ENCODE measurements at places on chromosomes 5 and 9. TPM values are rescaled to one million over a fixed set of nuclear protein-coding genes. Genes with fewer than 3 reads are reported as not detected.

The CTXN3 gene
- 2.8 TPM for total RNA-seq

- peaks cover 9% of the 10 kb centered on the region for H3K4me1 ChIP-seq
- no peak overlapping the region for H3K27ac ChIP-seq
- peaks cover 4% of the 10 kb centered on the region for H3K36me3 ChIP-seq
- no peaks in the 10 kb centered on the region for H3K27me3 ChIP-seq
Observed at GRCh38 chr5:149435015-149435376, 55.9 kb upstream of the IL17B start.

DNA sequence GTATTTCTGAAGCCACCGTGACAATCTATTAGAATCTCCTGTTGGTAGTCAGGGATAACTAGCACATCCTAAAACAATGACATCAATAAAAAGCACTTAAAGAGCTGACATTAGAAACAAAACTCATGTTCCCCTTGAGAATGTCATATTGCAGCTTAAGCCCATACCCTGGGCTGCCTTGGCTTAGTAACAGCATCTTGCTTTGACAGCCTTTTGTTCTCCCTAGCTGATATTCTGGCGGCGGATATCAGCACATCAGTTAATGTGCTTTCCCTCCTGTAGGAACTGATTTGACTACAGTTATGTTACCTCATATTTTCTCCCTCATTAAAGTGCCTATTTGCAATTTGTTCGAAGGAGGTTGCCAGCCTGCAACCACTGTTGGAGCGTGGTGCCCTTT is 214.1 kb downstream of the CD180 start:
- no peak overlapping the region for H3K4me3 ChIP-seq
- no peak overlapping the region for H3K27ac ChIP-seq
- H3K27me3 ChIP-seq, result no peaks in the 10 kb centered on the region
- DNase-seq, result no peak

- H3K4me3 ChIP-seq, result no peak overlapping the region
- H3K27ac ChIP-seq, result peak overlapping the region; percentile 90
- peaks cover 44% of the 10 kb centered on the region for H3K36me3 ChIP-seq
- peaks cover 9% of the 10 kb centered on the region for H3K4me1 ChIP-seq
- DNase-seq, result peak; percentile 55
Observed at GRCh38 chr5:32274548-32275395, 38.0 kb downstream of the MTMR12 start.

DNA sequence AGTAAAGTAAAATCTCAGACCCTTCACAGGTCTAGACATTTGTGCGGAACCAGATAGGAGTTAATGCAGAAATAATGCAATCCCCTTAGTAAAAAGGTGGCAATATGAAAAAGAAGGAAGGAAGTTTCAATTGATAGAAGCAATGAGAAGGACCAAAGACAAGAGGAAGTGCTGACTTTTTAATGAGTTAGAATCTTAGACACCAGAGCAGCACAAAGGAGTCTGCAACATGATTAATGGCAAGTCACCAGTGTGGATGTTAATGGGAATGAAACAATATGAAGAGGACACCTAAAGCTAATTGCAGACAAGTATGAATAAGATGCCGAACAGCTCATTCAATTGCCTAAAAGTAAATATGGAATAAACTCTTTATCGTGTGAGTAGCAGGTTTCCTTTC is 50.9 kb downstream of the MEGF9 start:
- H3K36me3 ChIP-seq, result no peaks in the 10 kb centered on the region
- H3K27me3 ChIP-seq, result no peaks in the 10 kb centered on the region
- H3K4me3 ChIP-seq, result no peak overlapping the region
- H3K27ac ChIP-seq, result no peak overlapping the region

DNA sequence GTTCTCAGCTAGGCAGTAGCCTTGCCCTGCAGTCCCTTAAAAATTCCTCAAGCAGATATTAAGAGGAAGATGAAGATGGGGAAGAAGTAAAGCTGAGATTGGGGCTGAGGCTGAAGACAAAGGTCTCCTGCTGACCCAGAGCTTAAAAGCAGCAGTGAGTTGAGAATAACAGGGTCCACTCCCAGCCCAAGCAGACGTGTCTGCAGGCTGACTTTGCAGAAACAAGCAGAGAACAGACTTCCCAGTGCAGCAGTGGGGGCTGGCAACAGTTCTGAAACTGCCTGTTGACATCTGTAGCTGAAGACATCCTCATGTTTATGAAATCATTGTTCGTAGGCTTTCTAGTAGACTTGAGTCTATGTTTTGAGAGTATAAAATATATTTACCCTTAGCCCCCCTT is 1.1 kb downstream of the CTXN3 start:
- H3K4me1 ChIP-seq, result peaks cover 9% of the 10 kb centered on the region
- no peaks in the 10 kb centered on the region for H3K36me3 ChIP-seq
- H3K27me3 ChIP-seq, result no peaks in the 10 kb centered on the region
- no peak overlapping the region for H3K27ac ChIP-seq
- no peak overlapping the region for H3K4me3 ChIP-seq

DNA sequence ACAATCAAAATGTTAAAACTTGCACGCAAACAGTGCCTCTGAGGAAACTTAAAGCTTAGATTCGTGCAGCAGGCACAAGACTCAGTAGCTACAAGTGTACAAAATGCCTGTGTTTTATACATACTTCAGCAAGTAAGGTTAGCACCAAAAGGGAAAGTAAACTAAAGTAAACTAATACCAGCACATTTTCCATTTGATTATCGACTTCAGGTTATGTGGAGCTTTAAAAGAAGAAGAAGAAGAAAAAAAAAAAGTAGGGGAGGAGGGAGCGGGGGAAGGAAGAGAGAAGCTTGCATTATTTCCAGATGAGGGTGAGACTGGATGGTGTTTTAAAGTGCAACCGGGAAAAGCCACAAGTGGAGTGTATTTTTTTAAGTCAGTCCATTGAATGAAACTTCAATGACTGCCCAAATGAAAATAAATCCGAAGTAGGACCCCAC is 596 bp upstream of the ADAMTS6 start:
- peak overlapping the region; percentile 65 for H3K4me3 ChIP-seq
- no peaks in the 10 kb centered on the region for H3K27me3 ChIP-seq
- H3K27ac ChIP-seq, result peak overlapping the region; percentile 99
- no peaks in the 10 kb centered on the region for H3K36me3 ChIP-seq

- no peak overlapping the region for H3K27ac ChIP-seq
- H3K36me3 ChIP-seq, result peaks cover 34% of the 10 kb centered on the region
- no peaks in the 10 kb centered on the region for H3K27me3 ChIP-seq
- DNase-seq, result no peak
- no peak overlapping the region for H3K4me3 ChIP-seq
- peaks cover 48% of the 10 kb centered on the region for H3K4me1 ChIP-seq
Observed at GRCh38 chr9:131262327-131263032, 13.8 kb downstream of the FAM78A start.

The QRFP gene
- not detected for total RNA-seq

The MRPL36 gene
- 48.1 TPM for total RNA-seq

DNA sequence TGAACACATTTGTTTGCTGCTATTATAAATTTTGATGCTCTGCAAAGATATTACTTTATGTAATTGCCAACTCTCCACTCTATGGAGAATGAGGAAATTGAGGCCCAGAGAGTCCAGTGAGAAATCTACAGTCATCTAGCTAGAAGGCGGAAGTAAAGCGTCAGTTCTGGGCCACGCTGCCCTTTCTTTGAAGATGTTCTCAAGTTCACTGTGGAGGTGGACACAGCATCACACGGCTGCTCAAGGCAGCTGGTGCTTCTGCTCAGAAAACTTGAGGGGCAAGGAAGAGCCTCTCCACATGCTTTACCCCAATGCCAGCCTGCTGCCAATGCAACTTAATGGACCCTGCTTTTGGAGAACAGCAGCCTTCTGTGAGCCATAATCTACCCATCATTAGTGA is 96.3 kb downstream of the TTLL11 start:
- no peaks in the 10 kb centered on the region for H3K27me3 ChIP-seq
- no peaks in the 10 kb centered on the region for H3K36me3 ChIP-seq
- H3K4me1 ChIP-seq, result peaks cover 21% of the 10 kb centered on the region
- no peak overlapping the region for H3K4me3 ChIP-seq

DNA sequence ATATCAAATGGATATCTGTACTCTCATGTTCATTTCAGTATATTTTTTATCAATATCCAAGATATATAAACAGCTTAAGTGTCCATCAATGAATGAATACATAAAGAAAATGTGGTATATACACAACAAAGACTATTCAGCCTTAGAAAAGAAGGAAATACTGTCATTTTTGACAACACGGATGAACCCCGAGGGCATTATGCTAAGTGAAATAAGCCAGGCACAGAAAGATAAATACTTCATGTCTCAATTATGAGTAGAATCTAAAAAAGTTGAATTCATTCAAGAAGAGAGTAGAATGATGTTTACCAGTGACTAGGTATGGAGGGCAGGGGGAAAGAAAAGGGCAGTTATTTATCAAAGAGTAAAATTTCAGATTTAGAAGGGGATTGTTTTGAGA is 949.8 kb upstream of the TYRP1 start:
- H3K4me3 ChIP-seq, result no peak overlapping the region
- no peaks in the 10 kb centered on the region for H3K4me1 ChIP-seq
- no peaks in the 10 kb centered on the region for H3K36me3 ChIP-seq
- DNase-seq, result no peak

The PDGFRB gene
- 109 TPM for total RNA-seq

DNA sequence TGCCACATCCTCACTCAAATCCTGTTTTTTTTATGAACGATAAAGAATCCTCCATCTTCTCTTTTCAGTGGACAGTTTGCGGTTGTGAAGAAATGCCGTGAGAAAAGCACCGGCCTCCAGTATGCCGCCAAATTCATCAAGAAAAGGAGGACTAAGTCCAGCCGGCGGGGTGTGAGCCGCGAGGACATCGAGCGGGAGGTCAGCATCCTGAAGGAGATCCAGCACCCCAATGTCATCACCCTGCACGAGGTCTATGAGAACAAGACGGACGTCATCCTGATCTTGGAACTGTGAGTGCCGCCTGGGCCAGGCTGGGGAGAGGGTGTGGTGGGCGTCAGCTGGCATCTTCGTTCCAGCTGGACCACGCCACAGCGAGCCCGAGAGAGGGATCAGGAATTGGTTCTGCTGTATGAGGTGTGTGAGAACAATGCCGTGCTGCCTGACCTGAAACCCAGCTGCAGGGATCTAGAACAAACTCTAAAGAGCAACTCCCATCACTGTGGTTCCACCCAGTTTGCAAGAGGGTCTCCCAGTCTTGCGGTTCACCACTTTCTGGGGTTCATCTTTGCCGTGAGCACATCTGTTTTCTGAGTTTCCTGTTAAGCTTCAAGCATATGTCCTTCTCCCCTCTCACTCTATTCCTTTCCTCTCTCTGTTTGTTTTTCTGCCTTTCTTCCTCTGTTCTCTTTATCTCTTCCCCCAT is 107.4 kb downstream of the DAPK1 start:
- H3K4me1 ChIP-seq, result peaks cover 12% of the 10 kb centered on the region
- no peak overlapping the region for H3K4me3 ChIP-seq
- H3K27ac ChIP-seq, result no peak overlapping the region
- H3K27me3 ChIP-seq, result peaks cover 38% of the 10 kb centered on the region

The PCDHA10 gene
- 0.09 TPM for total RNA-seq

DNA sequence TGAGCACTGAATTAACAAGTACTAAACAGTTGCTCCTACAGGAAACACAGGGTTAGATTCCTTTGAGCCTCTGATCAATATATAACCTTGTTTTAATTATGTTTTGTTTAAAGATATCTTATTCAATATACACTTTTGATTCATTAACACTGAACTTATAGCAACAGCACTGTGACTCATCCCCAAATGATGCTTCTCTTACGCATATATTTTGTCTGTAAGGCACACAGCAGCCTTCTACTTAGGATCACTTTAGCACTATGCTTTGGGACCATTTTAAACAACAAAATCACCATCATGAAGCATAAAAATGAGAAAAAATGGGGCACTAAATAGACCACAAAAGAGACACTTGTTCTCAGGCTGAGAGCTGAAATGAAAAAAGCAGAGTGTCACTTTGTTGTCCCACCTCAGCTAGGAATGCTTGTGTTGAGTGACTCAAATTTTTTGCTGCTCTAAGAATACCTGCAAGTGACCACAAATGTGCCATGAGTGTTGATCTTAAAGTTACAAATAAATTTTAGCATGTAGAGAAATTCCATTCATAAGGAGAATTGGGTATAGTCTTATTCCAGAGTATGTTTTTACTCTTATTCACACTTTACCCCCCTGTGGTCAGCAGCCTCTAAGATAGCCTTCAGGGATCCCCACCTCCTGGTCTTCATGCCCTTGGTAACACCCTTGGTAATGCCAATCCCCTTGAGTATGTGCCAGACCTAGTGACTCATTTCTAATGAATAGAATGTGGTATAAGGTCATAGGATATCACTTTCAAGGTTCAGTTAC is 252.7 kb upstream of the IL12B start:
- H3K4me1 ChIP-seq, result no peaks in the 10 kb centered on the region
- DNase-seq, result no peak
- no peaks in the 10 kb centered on the region for H3K36me3 ChIP-seq
- no peak overlapping the region for H3K27ac ChIP-seq
- H3K27me3 ChIP-seq, result no peaks in the 10 kb centered on the region
- no peak overlapping the region for H3K4me3 ChIP-seq

- H3K4me1 ChIP-seq, result peaks cover 22% of the 10 kb centered on the region
- peaks cover 4% of the 10 kb centered on the region for H3K36me3 ChIP-seq
- no peak overlapping the region for H3K4me3 ChIP-seq
- H3K27me3 ChIP-seq, result no peaks in the 10 kb centered on the region
- peak; percentile 30 for DNase-seq
- H3K27ac ChIP-seq, result no peak overlapping the region
Observed at GRCh38 chr9:137665697-137666512, 47.1 kb downstream of the EHMT1 start.

- no peaks in the 10 kb centered on the region for H3K27me3 ChIP-seq
- no peaks in the 10 kb centered on the region for H3K36me3 ChIP-seq
- no peaks in the 10 kb centered on the region for H3K4me1 ChIP-seq
- H3K27ac ChIP-seq, result no peak overlapping the region
- H3K4me3 ChIP-seq, result no peak overlapping the region
- no peak for DNase-seq
Observed at GRCh38 chr5:64665243-64665642, 25.1 kb upstream of the SHISAL2B start.

DNA sequence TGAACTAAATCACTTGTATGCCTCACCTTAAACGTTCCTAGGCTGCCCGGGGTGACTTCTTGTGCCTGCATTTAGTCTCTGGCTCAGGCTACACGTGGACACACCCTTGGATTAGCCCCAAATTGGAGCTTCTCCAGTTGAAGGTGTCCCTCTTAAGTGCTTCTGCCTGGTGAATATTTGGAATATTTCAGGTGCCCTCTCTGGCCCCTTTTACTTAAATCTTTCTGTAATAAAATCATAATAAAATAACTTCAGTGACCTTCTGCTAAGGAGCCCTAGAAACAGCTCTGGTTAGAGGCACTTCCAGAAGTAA is 74.3 kb upstream of the KLF9 start:
- H3K36me3 ChIP-seq, result no peaks in the 10 kb centered on the region
- no peak overlapping the region for H3K27ac ChIP-seq
- H3K4me1 ChIP-seq, result peaks cover 7% of the 10 kb centered on the region
- no peak for DNase-seq
- no peaks in the 10 kb centered on the region for H3K27me3 ChIP-seq

The IFNA2 gene
- 0.09 TPM for total RNA-seq

DNA sequence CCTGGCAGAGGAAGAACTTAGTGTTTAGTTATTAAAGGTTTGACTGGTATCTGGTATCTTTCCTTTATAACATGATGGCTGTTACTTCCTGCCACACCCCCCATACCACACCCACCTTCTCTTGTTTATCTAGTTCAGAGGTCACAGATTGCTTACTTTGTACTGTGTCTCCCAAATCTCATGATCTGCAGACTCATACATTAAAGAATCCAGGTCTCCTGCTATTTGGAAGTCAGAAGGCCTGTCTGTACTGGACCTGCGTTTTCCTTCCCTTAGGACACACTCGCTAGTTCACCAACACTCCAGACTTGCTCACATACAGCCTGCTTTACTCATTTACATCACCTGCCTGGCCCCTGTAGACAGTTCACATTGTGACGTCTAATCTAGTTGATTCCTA is 39.3 kb downstream of the NUDT12 start:
- no peak overlapping the region for H3K4me3 ChIP-seq
- H3K4me1 ChIP-seq, result no peaks in the 10 kb centered on the region
- H3K27ac ChIP-seq, result no peak overlapping the region
- DNase-seq, result no peak
- H3K36me3 ChIP-seq, result no peaks in the 10 kb centered on the region
